ENCODE measurements at places on chromosomes 2 and 18. TPM values are rescaled to one million over a fixed set of nuclear protein-coding genes. Genes with fewer than 3 reads are reported as not detected.

- DNase-seq = no peak
These were observed 871 bp upstream of the ALS2 start for GRCh38 chr2:201781557-201782051.

GRCh38 chr18:52451256-52451655, 111.3 kb downstream of the DCC start:
- no peak for DNase-seq

DNA sequence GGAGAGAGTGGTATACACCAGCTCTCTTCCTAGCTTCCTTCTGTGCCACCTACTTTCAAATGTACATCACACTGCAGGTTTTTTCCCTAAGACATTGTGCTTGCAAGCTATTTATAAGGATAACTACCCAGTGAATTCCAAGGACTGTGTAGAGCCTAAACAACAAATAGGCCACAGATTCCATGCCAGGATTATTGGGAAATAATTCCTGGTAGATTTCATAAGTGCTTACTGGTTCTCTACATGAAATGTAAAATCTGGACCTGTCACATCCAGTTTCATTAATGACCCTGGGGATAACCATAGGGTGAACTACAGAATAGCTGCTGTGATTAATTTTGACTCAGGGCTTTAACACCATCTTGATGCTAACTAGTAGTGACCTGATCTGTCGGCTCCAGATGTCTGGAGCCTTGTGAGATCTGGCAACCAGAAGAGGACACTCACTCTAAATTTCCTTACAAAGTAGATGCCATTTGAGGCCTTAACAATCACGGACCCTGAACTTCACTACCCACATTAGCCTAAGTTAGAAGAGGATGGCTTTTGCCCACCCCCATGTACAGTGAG, 34.3 kb upstream of the LGALSL start:
- DNase-seq = no peak

DNA sequence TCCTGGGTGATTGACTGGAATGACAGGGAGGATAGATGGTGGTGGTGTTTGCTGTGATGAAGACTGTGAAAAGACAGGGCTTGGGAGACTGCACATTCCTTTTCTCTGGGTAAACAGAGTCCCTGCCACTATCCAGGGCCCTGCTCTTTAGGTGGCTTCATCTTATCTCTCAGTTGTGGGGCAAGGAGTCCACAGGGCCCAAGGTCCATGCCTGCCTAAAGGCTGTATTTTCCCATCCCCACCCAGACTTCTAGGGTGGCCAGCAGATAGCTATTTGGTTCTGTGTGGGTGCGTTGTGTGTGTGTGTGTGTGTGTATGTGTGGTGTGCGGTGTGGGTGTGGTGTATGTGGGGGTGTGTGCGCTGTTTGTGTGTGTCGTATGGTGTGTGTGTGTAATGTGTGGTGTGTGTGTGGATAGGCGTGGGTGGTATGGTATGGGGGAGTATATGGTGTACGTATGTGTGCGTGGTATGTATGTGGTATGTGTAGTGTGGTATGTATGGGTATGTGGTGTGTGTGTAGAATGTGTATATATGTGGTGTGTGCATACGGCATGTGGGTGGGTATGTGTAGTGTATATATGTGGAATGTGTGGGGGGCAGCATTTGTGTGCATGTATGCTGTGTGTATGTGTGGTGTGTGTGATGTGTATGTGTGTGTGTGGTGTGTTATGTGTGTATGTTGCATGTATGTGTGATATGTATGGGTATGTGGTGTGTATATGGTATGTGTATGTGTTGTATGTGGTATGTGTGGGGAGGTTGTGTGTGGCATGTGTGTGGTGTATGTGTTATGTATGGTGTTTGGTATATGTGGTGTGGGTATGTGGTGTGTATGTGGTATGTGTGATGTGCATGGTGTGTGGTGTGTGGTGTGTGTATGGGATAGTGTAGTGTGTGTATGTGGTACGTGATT, 10.5 kb upstream of the XRCC5 start:
- DNase-seq = no peak

DNA sequence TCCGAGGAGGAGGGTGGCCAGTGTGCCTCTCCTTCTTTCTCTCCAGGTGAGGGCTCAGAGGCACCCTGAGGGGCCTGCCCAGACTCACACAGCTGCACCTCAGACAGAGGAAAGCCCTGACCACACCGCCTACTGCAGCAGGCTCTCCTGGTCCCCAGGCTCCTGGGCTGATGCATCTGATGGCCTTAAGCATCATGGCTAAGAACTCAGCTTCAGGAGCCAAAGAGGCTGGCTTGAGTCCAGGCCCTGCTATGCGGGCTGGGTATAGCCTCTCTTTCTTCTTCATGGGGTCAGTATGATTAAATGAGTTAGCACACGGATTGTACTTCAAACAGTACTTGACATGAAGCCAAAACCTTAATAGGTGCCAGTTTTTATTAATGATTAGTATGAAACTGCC, 89.6 kb downstream of the TGFA start:
- no peak for DNase-seq

DNA sequence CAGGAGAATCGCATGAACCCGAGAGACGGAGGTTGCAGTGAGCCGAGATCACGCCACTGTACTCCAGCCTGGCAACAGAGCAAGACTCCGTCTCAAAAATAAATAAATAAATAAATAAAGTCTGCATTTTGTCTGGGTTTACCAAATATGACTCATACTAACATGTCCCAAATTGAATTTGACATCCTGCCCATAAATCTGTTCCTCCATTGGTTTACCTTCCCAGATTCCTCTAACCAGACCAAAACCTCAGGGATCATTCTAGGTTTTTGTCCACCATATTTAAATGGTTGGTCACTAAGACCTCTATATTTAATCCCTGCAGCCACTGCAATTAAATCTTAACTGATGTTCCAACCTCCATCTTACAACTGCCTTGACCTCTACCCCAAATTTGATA, 150.9 kb downstream of the ATAD2B start:
- no peak for DNase-seq

DNA sequence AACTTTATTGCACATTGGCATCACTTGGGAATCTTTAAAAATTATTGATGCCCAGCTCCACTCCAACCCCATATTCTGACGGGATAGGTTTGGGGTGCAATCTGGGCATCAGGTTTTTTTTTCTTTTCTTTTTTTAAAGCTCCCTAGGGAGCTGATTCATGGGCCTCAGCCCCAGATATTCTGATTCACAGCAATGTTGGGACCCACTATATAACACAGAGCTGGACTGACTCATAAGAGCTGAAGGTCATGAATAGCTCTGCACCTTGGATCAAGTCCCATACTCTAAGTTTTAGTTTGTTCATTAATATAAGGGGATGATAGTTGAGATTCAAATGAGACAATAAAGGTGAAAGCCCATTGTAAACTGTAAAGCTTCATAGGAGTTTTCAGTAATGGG, 191.1 kb upstream of the REV1 start:
- DNase-seq = no peak

GRCh38 chr2:223837287-223838061, at the start of gene AP1S3:
AP1S3 (minus strand) TSS chr2:223837582; CDS start chr2:223837450, 132 bp downstream.
- no peak for DNase-seq

GRCh38 chr2:169047256-169048250, 16.4 kb upstream of the ABCB11 start:
- no peak for DNase-seq

GRCh38 chr18:36454848-36455458, 157.4 kb downstream of the FHOD3 start:
- DNase-seq = no peak

DNA sequence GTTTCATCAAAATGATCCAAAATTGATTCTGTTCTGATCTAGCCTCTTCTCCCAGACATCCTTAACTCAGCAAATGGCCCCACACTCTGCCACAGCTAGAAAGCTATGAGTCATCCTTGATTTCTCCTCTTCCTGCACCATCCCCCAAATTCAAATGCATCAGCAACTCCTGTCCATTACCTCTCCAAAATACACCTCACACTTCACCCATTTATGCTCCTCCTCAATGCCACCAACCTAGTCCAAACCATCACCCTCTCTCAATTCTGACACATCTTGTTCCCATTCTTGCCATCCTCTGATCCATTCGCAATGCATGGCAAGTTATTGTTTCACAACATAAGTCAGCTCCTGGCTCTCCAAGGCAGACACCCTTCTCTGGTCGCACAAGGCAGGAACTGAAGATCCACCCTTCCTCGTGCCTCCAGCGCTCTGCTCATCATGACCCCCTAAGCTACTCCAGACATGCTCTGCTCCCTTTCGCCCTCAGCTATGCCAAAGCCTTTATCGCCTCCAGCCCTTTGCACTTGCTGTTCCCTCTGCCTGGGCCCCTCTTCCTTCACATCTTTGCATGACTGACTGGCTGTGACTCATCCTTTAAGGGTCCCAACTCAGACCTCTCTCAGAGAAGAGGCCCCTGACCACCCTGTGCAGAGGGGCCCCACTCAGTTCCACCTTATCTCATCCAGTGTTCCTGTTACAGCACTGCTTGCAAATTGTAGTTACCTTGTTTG, 83.6 kb downstream of the MREG start:
- peak; percentile 89 for DNase-seq

DNA sequence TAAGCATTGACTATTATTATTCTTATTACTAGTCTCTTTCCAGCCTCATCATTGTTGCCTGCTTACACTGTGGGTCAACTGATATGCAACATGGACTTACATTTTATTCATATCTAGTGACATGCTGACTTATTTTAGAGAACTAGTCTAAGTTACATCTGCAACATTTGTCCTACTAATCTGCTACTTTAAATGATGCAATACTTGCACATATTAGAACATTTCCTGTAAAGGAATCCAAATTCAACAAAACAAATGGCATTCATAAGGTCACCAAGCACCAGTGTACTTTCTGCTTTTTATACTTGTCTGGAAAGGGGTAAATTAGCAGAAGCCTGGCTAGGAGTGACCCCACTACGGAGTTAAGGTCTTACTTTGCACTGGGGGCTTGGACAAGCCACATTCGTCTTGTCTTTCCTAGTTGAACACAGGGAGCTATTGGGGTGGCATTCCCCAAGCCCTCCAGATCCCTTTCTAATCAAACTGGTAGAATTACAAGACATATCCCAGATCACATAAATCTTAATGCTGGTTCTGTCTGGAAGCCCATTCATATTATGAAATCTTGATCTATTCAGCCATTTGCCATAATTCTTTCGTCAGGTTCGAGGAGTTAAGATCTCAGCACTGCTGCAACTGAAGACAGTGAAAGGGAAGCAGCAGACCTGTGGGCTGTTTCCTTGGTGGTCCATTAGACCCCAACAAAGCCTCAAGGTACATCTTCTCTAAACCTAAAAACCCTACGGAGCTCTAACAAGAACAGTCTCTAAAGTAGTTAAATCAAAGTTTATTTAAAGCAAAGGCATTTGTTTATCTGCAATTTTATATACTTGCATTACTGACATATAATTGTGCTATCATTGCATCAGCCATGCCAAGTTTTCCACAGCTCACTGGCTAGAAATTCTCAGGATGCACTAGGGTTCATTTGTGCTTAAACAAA, 49.9 kb upstream of the RTN4 start:
- peak; percentile 84 for DNase-seq

DNA sequence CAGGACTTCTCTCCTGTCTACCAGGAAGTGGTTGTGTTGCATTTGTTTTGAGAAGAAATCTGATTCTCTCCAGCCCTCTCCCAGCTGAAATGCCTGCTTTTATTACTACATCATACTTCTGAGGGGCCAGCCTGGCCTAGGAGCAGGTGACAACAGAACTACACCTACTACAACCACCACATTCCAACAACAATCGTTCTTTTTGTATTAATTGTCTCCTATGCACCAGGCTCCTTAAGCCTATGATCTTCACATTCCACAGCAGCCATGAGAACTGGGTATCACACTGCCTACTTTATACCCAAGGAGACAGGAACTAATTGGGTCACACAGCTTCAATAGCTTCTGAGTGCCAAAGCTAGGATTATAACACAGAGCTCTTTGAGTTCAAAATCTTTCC, 167.7 kb downstream of the TDRD15 start:
- no peak for DNase-seq

GRCh38 chr2:235497096-235497495, 3.3 kb downstream of the AGAP1 start:
- DNase-seq = no peak

DNA sequence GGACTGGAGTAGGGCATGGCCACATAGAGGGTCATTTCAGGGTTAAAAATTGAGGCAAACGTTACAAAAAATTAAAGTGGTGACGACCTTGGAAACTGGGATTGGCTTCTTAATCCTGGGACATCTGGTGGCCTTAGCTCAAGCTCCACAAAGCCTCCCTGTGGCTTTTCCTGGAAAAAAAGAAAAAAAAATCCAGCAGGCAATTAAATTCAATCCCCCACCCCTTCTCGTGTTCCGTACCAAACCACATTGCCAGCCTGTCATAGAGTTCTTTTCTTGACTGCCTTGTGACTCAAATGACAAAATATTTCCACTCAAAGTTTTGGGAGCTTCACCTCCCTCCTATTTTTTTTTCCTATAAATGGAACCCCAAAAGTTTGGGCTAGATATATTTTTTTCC, 195.6 kb downstream of the HRH4 start:
- DNase-seq = no peak

GRCh38 chr2:201260302-201260800, at the start of gene CASP8:
CASP8 (plus strand) TSS chr2:201260536; CDS start chr2:201266487, 5,951 bp downstream.
- DNase-seq = peak; percentile 89

DNA sequence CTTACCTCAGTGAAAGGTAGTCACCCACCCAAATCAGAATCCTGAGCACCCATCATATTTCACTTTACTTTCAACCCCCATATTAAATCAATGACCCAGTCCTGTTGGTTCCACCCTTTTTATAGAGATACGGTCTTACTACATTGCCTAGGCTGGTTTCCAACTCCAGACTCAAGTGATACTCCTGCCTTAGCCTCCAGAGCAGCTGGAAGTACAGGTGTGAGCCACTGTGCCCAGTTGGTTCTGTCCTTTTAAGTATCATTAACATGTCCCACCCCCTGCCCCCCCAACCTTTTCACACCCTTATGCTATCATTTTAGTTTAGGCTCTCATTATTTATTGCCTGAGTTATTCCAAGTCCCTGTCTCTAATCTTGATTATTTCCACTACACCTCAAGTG, 28.7 kb downstream of the MSH6 start:
- no peak for DNase-seq

CREB1 gene
- 47.4 TPM for total RNA-seq

HDHD2 gene
- 21.5 TPM for total RNA-seq

SERPINB13 gene
- not detected for total RNA-seq

CFAP221 gene
- 0.42 TPM for total RNA-seq

OSBPL6 gene
- total RNA-seq = 1.9 TPM

GALNT13 gene
- 0.39 TPM for total RNA-seq

PLGLB2 gene
- 0.98 TPM for total RNA-seq

MTCL1 gene
- 32.3 TPM for total RNA-seq

AQP12B gene
- not detected for total RNA-seq

STARD6 gene
- total RNA-seq = not detected

CBLN2 gene
- total RNA-seq = 0.13 TPM

All from esophagus muscularis mucosa (tissue), 4 donors.